ENCODE measurements at places on chromosomes 2 and 18. TPM values are rescaled to one million over a fixed set of nuclear protein-coding genes. Genes with fewer than 3 reads are reported as not detected.

GPBAR1 gene
- total RNA-seq, result 0.97 TPM

CPLX4 gene
- total RNA-seq, result not detected

SERPINB13 gene
- not detected for total RNA-seq

COL6A3 gene
- total RNA-seq, result 0.03 TPM

FKBP1B gene
- total RNA-seq, result 3.4 TPM

TIMM21 gene
- 42.1 TPM for total RNA-seq

- no peak for DNase-seq
- no peak overlapping the region for H3K27ac ChIP-seq
- H3K36me3 ChIP-seq, result no peaks in the 10 kb centered on the region
Measured at GRCh38 chr2:123077101-123077500, 948.0 kb upstream of the CNTNAP5 start.

GRCh38 chr2:106189325-106189724 lies 4.8 kb downstream of the UXS1 start:
- no peaks in the 10 kb centered on the region for H3K27me3 ChIP-seq
- DNase-seq, result no peak

DNA sequence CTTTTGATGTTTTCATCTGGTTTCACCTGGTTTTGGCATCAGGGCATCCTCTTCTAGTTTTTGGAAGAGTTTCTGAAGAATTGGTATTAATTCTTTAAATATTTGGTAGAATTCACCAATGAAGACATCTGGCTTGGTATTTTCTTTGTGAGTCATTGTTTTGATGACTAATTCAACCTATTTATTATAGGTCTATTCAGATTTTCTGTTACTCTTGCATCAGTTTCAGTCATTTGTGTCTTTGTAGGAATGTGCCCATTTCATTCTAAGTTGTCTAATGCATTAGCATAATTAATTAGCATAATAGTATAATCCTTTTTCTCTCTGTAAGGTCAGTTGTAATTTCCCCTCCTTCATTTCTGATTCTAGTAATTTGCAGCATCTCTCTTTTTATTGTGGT lies 8.0 kb downstream of the GNLY start:
- H3K36me3 ChIP-seq, result peaks cover 4% of the 10 kb centered on the region
- H3K27me3 ChIP-seq, result peaks cover 3% of the 10 kb centered on the region
- DNase-seq, result no peak
- H3K4me3 ChIP-seq, result no peak overlapping the region

DNA sequence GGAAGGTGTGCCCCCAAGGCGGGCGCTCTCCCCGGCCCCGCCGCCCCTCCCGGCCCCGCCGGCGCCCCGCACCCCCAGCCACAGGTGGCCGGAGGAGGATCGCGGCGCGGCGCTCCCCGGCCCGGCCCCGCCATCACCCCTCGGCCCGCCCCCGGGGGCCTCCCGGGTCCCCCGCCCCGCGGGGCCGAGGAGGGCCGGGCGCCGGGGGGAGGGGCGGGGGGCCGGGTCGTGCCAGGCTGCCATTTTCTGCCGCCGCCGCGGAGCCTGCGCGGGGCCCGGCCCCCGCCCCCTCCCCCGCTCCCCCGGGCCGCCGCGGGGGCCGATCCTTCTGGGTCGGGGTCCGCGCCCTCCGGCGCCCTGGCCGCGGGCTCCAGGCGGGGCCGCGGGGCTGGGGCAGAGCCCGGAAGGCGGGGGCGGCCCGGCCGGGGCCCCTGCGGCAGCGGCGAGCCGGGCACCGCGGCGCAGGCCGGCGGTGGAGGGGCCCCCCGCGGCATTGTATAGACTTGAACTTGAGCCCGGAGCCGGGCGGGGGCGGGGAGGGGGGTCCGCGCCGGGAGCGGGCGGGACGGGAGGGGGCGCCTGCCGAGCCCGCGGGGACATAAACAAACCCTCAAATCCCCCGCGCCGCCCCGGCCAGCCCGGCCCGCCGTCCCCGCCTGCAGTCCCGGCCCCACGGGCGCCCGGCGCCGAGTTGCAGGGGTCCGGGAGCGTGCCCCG lies 556 bp downstream of the DNMT3A start:
- peaks cover 40% of the 10 kb centered on the region for H3K4me1 ChIP-seq

DNA sequence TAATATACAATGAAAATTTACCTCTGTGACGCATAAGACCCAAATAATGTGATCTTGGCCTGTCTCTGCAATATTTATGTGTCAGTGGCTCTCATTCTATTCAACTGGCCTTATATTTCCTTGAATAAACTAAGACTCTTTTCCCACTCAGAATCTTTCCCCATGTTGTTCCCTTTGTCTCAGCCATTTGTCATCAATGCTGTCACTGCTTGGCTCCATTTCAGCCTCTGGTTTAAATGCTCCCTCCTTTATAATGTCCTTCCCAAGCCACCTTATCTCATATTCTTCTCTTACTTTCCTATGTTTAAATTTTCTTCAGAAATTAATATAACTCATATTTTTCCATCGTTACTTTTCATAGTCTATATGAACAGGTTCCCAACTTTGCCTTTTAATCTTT lies 158.3 kb upstream of the DTNA start:
- H3K4me1 ChIP-seq, result no peaks in the 10 kb centered on the region
- H3K27me3 ChIP-seq, result no peaks in the 10 kb centered on the region
- H3K27ac ChIP-seq, result no peak overlapping the region
- H3K36me3 ChIP-seq, result no peaks in the 10 kb centered on the region
- DNase-seq, result no peak
- no peak overlapping the region for H3K4me3 ChIP-seq

GRCh38 chr2:218406949-218407618 lies 7.4 kb downstream of the CTDSP1 start:
- peak overlapping the region; percentile 72 for H3K4me3 ChIP-seq
- peaks cover 32% of the 10 kb centered on the region for H3K36me3 ChIP-seq
- H3K4me1 ChIP-seq, result peaks cover 59% of the 10 kb centered on the region
- peak overlapping the region; percentile 90 for H3K27ac ChIP-seq
- H3K27me3 ChIP-seq, result no peaks in the 10 kb centered on the region
- DNase-seq, result peak; percentile 66

DNA sequence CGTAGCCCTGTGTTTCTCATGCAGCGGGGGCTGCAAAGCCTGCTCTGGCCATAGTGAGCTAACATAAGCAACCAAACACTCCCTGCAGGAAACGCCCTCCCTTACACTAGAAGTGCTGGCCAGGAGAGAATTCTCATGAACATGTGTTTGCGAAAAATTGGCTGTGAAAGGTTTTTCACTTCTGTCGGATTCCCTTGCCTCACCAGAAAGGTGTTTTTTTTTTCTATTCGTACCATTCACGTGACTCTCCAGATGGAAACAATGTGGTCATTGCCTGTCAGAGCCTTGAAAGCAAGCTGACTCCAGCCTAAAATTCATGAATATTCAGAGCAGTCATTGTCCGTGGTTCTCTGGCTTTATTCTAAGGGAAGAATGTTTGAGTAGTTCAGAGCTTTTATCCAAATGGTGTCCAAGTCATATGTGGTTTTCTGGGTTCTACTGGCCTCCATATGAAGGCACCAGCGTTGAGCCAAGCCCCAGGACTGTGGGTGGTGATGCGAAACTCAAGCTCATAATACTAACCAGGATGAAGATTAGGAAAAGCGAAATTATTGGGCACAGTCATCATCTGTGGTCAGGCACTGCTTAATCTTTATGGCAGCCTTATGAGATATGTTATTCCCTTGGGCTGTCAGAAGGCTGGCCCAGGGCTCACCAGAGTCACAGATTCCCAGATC lies 236.4 kb downstream of the ALPK2 start:
- H3K4me1 ChIP-seq, result peaks cover 9% of the 10 kb centered on the region
- no peaks in the 10 kb centered on the region for H3K27me3 ChIP-seq
- no peaks in the 10 kb centered on the region for H3K36me3 ChIP-seq
- no peak for DNase-seq
- no peak overlapping the region for H3K4me3 ChIP-seq

DNA sequence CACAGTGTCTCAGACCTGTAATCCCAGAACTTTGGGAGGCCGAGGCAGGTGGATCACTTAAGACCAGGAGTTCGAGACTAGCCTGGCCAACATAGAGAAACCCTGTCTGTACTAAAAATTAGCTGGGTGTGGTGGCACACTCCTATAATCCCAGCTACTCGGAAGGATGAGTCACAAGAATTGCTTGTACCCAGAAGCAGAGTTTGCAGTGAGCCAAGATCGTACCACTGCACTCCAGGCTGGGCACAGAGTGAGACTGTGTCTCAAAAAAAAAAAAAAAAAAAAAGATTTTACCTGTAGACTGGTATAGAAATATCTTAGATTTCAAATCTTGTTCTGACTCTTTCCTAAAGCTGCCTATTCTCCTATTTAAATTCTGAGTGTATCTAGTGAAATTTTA lies 7.2 kb upstream of the KLHL29 start:
- peaks cover 33% of the 10 kb centered on the region for H3K27me3 ChIP-seq
- no peak for DNase-seq
- H3K4me1 ChIP-seq, result peaks cover 27% of the 10 kb centered on the region
- no peak overlapping the region for H3K4me3 ChIP-seq

DNA sequence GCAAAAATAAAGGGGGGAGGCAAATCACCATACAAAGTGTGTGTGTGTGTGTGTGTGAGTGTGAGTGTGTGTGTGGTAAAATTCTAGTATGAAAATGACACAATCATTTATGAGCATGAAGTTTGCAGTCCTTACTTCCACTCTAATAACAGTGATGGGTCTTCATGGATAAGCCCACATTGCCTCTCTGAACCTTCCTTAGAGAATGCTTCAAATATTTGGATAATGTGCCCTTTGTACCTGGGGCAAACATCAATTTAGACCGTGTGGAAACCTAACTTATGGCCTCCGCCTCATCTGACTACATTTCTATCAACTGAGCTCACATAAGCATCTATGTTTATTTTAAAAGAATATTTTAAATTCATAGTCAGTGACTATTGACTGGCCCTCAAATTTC lies 3.7 kb downstream of the SCN9A start:
- H3K27ac ChIP-seq, result no peak overlapping the region
- H3K27me3 ChIP-seq, result peaks cover 27% of the 10 kb centered on the region
- H3K4me1 ChIP-seq, result peaks cover 15% of the 10 kb centered on the region
- no peak overlapping the region for H3K4me3 ChIP-seq

DNA sequence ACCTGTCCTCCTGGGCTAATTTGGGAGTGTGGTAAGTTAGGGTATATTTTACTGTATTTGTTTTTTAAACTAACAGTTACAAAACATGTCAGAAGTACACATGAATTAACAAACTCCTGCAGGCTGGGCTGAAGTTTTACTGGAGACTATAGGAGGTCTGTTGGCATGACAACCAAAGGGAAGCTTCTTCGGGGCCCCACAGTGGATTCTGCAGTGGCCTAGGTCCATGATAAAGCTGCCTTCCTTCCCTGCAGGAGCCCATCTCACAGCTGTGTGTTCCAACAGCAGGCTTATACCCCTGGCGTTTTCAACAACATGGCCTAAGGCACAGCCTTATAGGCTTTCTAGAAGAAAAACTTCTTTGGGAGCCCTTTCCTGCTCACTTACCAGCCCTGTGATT lies 128.0 kb upstream of the SETBP1 start:
- no peak overlapping the region for H3K27ac ChIP-seq
- H3K36me3 ChIP-seq, result no peaks in the 10 kb centered on the region
- no peak overlapping the region for H3K4me3 ChIP-seq
- no peak for DNase-seq
- H3K4me1 ChIP-seq, result peaks cover 17% of the 10 kb centered on the region
- peaks cover 3% of the 10 kb centered on the region for H3K27me3 ChIP-seq

DNA sequence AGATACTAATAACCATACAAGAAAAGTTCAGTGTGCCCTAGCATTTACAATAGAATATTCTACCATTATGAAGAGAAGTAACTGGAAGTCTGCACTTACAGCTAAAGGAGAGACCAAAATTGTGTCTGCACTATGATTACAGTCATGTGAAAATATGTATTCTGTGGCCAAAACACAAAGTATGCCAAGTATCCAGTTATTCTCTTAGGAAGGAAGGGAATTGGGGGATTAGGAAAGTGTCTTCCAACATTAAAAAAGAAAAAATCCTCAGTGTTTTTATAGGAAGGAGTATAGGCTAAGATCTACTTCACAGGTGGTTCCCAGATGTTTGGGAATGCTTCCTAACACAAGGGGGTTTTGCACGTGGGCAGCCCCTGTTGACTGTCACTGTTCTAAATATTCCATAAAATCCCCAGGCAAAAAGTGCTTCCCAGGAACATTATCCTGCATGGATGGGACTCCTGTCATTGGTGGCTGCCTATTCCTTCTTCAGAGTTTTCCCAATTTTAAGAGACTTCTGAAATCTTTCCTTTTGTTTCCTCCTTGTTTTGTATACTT lies 180.2 kb upstream of the KLHL29 start:
- peaks cover 2% of the 10 kb centered on the region for H3K27me3 ChIP-seq
- H3K36me3 ChIP-seq, result no peaks in the 10 kb centered on the region
- no peak overlapping the region for H3K27ac ChIP-seq
- H3K4me1 ChIP-seq, result no peaks in the 10 kb centered on the region

GRCh38 chr18:35331367-35332087 lies 12.7 kb downstream of the ZNF24 start:
- H3K27ac ChIP-seq, result no peak overlapping the region
- H3K36me3 ChIP-seq, result peaks cover 41% of the 10 kb centered on the region
- DNase-seq, result no peak

- H3K27ac ChIP-seq, result no peak overlapping the region
- peaks cover 30% of the 10 kb centered on the region for H3K4me1 ChIP-seq
- H3K36me3 ChIP-seq, result peaks cover 28% of the 10 kb centered on the region
- no peak overlapping the region for H3K4me3 ChIP-seq
Measured at GRCh38 chr2:47060652-47061170, 94.4 kb downstream of the STPG4 start.

- H3K27ac ChIP-seq, result peak overlapping the region; percentile 90
- peak overlapping the region; percentile 57 for H3K4me3 ChIP-seq
- peaks cover 24% of the 10 kb centered on the region for H3K36me3 ChIP-seq
- DNase-seq, result peak; percentile 88
Measured at GRCh38 chr2:231545105-231545902, 15.1 kb upstream of the NMUR1 start.

GRCh38 chr2:46269001-46269400 lies 28.2 kb upstream of the EPAS1 start:
- no peaks in the 10 kb centered on the region for H3K36me3 ChIP-seq
- peaks cover 31% of the 10 kb centered on the region for H3K4me1 ChIP-seq
- no peak overlapping the region for H3K4me3 ChIP-seq
- H3K27me3 ChIP-seq, result peaks cover 16% of the 10 kb centered on the region

DNA sequence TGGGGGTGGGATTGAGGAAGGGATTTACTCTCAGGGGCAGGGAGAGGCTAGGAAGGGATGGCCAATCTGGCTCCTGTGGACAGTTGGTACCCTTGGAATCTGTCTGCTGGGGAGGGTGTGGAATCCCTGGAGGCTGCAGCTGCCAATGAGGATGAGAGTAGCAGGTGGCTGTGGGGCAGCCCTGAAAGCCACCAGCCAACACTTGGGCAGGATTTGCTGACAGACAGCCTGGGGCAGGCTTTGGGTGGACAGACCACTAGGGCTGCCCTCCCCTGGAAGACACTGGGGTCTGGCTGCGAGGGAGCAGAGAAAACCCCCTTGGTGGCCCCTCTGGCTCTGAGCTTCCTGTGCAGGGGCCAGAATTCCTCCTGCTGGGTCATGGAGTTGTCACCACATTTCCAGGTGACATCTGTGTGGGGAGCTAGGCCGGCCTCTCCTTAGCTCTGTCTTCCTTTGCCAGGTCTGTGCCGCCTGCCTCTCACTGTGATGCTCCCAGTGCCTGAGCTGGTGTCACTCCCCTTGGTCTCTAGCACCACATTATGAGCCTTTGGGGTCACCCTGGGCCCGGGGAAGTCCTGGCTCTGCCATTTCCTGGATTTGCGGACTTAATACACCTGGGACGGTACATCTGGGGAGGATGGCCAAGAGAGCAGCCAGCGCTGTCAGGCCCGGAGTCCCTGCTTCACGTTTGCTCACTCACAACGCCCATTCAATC lies 13.4 kb upstream of the ARHGEF4 start:
- H3K27me3 ChIP-seq, result peaks cover 2% of the 10 kb centered on the region
- H3K36me3 ChIP-seq, result no peaks in the 10 kb centered on the region
- no peak for DNase-seq

Measured in activated CD8-positive, alpha-beta T cell treated with anti-CD3 and anti-CD28 coated beads, Interleukin-2, amount 10 ng/mL, durations not matched to agents 7 days and 5 days (primary cell).